Calu3 (cell line): ENCODE measurements at places on chromosomes 11 and 22. TPM values are rescaled to one million over a fixed set of nuclear protein-coding genes. Genes with fewer than 3 reads are reported as not detected.
A peak's percentile ranks its signal among the peaks of the same experiment; 100 is the strongest.

DNA sequence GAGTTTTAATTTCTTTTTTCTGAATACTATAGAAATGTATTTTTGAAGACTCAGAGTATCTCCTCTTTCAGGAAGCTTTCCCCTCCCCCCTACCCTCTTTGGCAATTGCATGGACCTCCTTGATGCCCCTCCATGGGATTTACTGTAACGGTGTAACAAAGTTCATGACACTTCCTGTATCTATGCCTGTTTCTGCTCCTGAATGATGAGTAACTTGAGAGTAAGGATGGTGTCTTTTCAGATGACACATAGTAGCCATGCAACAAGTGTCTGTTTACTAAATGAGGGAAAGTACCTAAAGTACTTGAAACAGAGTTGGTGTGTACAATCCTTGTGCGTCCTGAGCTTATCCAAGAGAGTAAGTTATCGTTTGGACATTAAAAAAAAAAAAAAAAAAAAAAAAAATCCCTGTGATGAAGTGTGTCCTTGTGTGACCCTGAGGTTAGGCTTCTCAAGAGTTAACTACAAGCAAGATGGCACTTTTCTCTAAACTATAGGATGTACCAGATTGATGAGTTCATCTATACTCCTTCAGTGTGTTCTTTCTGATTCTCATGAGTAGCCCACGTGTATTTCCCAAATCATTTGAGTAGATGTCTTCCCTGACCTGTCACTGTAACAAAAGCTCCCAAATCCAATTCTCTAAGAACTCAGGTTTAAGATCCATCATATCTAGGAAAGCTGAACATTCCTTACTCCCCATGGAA is 7.4 kb downstream of the ETS1 start:
- DNase-seq: no peak

DNA sequence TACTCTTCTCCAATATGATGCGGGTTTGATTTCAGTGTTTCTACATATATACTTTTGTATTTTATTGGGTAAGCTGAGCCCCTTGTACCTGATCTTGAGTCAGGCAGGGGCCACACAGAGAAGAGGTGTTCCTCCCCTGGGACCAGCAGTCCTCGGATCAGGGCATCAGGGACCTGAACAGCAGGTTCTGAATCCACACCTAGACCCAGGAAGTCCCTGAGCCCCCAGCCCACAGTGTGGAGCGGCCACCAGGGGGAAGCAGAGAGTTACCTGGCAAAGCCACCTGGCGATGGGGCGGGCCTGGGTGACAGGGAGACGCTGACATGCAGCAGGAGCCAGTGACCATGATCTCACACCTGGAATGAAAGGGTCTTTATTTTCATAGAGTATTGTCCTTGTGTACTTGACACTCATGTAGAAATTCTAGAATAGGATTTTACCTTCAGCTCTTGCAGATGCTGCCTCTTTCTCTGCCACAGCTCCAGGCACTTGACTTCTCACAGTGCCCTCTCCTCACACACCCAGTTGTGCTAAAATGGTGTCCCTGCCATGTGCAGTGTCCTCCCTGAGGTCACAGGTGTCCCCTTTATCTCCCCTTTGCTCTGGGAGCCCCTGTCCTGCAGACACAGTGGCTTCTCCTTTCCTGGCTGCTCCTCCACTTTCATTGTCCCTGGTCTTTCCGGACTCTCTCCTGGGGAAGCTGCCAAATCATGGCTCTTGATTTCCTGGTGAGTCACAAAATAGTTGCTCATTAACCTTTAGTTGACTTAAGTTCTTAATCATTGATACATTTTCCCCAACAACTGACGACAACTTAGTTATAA is 48.5 kb downstream of the GGTLC2 start:
- DNase-seq: peak; percentile 97

GRCh38 chr11:100961633-100962032 is 168.0 kb downstream of the PGR start:
- DNase-seq: no peak

OR8G1 gene
- not detected in 2 replicates for total RNA-seq

DNA sequence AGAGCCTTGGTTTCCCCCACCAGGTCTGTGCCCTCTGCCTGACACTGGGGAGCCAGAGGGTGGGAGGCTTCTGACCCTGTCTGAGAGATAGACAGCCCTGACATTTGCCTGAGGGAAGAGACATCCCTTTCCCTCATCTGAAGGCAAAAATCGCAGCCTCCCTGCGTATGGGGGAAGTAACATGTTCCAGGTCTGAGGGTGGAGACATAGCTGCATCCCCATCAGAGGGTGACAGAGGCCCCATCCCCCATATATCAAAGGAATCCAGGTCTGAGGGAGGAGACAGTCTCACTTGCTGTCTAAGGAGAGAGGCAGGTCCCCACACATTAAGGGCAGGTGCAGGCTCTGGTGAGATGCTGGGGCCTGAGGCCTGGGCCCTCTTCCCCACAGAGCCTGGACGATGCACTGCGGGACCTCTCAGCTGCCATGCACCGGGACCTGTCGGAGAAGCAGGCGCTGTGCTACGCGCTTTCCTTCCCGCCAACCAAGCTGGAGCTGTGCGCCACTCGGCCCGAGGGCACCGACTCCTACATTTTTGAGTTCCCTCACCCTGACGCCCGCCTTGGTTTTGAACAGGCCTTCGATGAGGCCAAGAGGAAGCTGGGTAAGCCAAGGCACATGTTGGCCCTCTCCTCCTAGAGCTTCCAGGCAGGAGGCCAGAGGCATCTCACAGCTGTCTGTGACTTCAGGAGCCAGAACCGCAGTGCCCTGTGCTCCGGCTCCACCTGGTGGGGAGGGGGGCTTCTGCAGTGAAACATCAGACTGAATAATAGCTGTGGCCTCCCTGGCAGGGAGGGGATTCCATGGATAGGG is 16.1 kb upstream of the RELT start:
- peak; percentile 54 for DNase-seq

GRCh38 chr11:121967131-121967704 is 148.8 kb downstream of the BLID start:
- DNase-seq: no peak

DNA sequence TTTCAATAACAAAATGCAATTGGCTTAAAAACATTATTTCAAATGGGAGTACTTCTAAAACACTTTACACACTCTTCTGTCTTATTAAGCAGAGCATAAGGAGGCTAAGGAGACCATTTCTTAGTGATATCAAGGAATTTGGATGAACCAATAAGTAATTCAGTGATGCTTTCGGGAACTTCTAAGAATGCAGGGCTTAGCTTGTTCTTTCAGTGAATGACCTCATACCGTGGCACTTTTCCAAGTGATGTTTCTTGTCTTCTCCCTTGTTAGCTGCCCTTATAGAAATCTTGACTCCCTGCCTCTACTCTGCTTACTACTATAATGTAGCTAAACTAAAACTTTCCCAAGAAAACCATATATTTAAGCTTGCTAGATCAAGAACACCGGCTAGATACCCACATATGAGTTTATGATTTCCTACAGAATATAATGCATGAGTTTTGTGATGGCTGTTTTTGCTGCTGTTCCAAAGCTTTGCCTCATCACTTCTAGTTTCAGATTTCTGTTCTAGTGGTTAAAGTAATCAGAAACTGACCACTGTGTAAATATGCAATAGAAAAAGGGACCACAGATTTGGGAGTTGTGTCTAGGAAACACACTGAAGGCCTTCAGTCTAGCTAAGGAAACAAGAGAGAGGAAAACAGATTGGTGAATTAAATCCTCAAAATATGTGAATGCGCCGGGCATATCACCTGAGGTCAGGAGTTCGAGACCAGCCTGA is 37.5 kb upstream of the STK33 start:
- DNase-seq: no peak

DNA sequence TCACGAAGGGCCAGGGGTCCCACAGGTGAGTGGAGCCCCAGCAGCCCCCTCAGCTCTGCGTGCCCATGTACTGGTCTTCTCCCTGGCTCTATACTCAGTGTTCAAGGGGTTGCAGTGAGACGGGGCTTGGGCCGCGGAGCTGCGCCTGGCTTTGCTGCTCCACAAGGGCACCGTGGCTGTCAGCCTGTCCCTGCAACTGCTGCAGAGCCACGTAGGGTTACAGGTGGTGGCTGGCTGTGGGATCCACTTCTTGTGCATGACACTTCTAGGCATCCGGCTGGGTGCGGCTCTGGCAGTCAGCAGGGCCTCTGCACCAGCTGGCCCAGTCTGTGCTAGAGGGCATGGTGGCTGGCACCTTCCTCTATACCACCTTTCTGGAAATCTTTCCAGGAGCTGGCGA is 14.3 kb downstream of the MTFP1 start:
- no peak for DNase-seq

MAFF gene
- total RNA-seq: 62.4 and 64.8 TPM in 2 replicates

GRCh38 chr11:43545610-43546009 is 134.9 kb upstream of the HSD17B12 start:
- no peak for DNase-seq

DNA sequence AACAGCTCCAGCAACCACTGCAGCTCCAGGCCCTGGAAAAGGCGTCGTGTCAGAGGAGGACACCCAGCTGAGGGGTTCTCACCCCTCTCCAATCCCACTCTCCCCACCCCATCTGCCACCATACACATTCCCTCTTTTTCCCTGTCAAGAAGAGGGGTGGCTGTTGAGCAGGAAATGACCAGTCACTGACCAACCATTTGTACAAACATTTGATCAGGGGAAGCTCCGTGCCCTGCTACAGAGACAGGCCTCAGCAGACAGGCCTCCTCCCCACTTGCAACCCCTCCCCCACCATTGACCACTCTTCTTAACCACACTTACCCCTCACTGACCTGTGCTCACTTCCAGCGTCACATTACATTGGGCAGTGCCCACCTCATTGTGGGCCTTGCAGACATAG is 2.3 kb upstream of the VSIG2 start:
- no peak for DNase-seq

- DNase-seq: no peak
These were observed 119.7 kb upstream of the ZC3H12C start for GRCh38 chr11:109973486-109973885.

DNA sequence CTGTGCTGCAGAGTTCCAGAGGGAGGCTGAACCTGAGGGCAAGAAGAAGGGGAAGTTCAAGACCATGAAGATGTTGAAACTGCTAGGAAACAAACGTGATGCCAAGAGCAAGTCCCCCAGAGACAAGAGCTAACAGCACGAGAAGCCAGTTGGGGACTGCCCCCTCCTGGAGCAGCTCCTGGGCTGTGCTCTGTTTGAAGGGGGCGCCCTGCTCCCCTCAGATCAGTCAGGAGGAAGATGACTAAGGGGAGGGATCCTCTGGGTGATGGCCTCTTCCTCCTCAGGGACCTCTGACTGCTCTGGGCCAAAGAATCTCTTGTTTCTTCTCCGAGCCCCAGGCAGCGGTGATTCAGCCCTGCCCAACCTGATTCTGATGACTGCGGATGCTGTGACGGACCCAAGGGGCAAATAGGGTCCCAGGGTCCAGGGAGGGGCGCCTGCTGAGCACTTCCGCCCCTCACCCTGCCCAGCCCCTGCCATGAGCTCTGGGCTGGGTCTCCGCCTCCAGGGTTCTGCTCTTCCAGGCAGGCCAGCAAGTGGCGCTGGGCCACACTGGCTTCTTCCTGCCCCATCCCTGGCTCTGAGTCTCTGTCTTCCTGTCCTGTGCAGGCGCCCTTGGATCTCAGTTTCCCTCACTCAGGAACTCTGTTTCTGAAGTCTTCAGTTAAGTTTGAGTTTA is 12.6 kb downstream of the C22orf23 start:
- no peak for DNase-seq

TRIM22 gene
- 11.5 and 37.8 TPM in 2 replicates for total RNA-seq

DNA sequence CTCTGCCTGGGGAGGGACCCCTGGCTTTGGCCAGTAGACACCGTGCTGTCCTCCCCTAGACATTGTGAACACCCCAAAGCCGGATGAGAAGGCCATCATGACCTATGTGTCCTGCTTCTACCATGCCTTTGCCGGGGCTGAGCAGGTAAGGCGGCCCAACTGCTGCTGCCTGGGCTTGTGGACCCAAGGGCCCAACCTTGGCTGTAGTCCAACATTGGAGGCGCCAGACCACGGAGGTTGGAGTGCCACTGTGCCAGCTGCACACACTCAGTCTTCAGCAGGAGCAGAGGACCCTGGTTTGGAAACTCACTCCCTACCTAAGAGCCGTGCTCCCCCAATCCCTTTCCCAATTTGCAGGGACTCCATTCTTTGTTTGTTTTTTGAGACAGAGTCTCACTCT is 9.4 kb downstream of the ACTN3 start:
- no peak for DNase-seq

DNA sequence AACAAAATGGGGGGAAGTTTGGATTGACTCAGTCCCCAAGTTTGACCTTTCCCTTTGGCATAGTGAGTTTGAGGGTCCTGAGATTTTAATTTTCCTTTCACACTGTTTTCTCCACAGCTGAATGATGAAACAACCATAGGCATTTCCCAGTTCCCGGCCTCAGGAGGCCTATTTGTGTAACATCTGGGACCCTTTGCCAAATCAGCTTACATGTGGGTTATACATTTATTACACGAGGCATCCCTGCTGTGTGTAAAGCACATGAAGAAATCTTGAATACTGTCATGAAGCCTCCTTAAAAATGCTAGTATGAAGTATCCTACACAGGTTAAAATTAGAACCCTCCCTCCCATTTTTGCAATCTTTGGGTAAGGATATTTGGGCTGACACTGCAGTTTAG is 44.6 kb upstream of the SPON1 start:
- no peak for DNase-seq

DNA sequence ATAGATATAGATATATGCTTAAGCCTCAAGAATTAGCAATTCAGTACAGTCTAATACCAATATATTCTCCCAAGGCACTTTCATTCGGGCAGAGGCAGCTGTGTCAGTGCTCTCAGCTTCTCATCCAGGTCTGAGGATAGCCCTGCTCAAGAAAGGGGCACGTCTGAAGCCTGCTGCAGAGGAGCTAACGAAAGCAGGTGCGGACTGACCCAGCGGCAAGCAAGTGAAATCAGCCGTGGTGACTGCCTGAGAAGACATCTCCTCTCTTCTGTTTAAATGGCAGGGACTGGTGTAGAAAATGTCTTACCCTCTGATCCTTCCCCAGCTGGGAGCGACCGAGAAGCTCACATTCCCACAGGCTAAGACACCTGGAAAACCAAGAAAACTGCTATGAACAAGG is 468.6 kb downstream of the BRD1 start:
- no peak for DNase-seq

KRTAP5-2 gene
- not detected in 2 replicates for total RNA-seq

TMEM126A gene
- total RNA-seq: 20.9 and 22.9 TPM in 2 replicates

GRCh38 chr11:70490723-70491558 is 92.6 kb downstream of the CTTN start:
- no peak for DNase-seq

DNA sequence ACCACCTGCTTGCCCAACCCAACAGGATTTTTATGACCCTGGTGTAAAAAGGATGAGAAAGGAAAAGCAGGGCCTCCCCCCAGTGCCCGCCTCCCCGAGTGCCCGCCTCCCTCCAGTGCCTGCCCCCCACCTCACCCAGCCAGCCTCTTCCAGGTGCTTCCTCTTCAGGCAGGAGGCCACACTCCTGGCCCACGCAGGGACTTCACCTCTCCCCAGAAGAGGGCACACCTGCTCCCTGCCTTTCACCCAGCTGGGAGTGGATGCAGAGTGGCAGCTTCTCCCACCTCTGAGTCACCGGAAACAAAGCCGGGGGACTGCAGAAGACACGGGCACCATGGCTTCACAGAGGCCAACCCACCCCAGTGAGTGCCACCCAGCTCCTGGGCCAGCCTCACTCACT is 16.1 kb downstream of the CPT1A start:
- peak; percentile 77 for DNase-seq

NDUFA6 gene
- 61.6 and 68.0 TPM in 2 replicates for total RNA-seq
